Fibroblast of skin of scalp (primary cell): ENCODE measurements at places on chromosomes 16 and 17.
A peak's percentile ranks its signal among the peaks of the same experiment; 100 is the strongest.

- DNase-seq = no peak
These were observed 19.8 kb downstream of the B9D1 start for GRCh38 chr17:19342611-19343255.

DNA sequence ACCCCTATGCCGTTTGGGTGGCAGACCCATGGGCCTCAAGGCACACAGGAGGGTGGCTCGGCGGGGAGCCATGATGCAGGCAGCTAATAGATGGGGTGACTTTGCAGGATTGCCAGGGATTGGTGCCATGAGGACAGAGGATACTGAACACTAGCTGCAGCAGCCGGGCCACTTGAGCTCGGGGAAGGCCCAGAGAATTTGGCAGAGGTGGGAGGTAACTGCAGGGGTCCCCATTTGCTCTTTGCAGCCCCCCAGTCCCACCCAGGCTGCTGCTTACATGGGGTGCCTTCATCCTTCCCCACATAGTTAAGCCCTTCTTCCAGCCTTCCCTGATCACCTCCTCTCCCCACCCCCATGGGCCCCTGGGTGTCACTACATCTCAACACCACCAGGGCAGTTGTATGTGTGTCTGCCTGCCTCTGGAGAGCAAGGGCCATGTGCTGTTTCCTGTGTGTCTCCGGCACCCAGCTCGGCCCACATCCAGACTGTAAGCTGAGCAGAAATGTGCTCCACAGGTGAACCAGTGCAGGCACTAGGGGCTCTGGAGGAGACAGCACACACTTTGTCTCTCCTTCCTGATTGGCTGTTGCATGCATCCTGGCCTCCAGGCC, 52.0 kb downstream of the SREBF1 start:
- DNase-seq = no peak

DNA sequence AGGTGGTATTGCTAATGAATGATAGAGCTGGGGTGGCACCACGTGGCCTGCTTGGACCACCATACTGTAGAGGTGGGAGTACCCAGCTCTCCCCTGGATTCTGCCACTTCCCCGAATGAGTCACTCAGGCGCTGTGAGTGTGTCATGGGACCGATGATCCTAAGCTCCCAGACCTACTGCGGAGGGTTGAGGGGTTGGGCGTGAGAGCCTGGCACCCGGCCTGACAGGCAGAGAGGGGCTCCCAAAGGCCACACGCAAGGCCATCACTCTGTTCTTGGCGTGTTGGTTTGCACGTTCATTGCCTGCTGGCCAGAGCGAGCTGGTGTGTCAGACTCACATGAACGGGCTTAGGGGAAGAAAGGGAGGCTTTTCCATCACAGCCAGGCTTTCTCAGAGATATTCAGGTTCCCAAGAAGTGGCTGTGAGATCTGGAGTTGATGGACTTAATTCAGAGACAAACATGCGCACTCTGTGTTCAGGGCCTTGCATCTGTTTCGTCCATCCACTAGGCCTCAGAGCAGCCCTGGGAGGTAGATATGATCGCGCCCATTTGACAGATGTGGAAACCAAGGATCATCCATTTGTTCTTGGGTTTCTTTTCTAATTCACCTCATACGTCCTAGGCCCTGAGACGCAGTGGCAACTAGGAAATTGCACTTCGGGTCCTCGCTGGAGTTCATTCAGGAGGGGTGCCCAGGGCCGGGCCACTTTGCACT, 41.4 kb downstream of the CMIP start:
- no peak for DNase-seq

- no peak for DNase-seq
These were observed 7.3 kb downstream of the NEUROD2 start for GRCh38 chr17:39600288-39600996.

DNA sequence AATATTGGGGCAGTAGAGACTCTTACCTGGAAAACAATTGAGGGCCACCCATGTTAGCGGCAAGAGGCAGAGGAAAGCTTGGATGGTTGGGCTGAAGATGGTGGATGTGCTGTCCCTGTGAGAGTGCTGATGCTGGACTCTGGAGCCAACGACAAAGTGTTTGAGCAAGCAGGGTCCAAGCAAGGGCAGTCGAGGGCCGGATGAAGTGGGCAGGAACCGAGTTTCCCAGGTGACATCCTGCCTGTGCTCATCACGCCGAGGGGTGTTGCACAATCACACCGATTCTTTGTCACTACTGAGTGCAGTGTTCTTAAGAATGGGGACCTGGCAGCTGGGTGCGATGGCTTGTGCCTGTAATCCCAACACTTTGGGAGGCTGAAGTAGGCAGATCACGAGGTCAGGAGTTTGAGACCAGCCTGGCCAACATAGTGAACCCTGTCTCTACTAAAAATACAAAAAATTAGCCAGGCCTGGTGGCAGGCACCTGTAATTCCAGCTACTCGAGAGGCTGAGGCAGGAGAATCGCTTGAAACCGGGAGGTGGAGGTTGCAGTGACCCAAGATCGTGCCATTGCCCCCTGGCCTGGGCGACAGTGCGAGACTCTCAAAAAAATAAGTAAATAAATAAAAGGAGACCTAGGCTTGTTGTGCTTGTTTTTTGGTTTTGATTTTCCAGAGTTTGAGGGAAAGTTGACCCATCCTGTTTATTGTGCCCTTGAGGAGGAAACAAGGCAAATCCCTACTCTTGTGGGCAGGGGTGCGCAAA, 6.1 kb downstream of the PYCARD start:
- DNase-seq = no peak

GRCh38 chr16:3065742-3066439, 451 bp downstream of the IL32 start:
- DNase-seq = no peak

DNA sequence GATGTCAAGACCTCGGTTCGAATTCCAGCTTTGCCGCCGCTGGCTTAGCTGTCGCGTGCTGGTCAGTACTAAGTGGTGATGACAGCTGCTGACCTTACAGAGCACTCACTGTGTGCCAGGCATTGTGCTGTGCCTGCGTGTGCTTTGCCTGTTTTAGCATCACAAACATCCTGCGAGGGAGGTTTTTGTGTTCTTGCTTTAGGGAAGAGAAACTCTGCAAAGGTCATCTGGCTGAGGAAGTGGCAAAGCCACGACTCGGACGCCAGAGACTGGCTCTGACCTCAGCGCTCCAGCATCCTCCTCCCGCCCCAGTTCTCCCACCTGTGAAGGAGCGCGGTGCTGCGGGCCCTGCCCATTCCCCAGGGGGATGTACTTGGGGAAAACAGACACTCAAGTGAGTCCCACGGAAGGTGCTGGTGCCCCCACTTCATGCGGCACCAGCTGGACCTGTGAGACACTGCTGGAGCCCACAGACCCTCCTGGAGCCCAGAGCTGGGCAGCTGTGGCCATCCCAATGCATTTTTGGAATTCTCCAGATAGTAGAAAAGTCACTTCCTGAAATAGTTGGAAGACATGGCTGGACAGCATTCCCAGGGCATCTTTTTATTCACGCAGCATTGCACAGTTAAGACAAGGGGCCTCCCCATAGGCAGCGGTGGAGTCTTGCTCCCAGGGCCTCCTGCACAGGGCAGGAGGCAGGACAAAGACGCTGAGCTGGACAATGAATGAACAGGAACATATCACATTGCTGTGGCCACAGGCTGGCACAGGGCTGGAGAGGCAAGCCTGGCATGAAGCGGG, 20.0 kb upstream of the HERPUD1 start:
- DNase-seq = peak; percentile 70

GRCh38 chr16:66309215-66309807, 57.2 kb upstream of the CDH5 start:
- no peak for DNase-seq

GRCh38 chr16:81866820-81867440, 87.8 kb downstream of the PLCG2 start:
- DNase-seq = no peak

DNA sequence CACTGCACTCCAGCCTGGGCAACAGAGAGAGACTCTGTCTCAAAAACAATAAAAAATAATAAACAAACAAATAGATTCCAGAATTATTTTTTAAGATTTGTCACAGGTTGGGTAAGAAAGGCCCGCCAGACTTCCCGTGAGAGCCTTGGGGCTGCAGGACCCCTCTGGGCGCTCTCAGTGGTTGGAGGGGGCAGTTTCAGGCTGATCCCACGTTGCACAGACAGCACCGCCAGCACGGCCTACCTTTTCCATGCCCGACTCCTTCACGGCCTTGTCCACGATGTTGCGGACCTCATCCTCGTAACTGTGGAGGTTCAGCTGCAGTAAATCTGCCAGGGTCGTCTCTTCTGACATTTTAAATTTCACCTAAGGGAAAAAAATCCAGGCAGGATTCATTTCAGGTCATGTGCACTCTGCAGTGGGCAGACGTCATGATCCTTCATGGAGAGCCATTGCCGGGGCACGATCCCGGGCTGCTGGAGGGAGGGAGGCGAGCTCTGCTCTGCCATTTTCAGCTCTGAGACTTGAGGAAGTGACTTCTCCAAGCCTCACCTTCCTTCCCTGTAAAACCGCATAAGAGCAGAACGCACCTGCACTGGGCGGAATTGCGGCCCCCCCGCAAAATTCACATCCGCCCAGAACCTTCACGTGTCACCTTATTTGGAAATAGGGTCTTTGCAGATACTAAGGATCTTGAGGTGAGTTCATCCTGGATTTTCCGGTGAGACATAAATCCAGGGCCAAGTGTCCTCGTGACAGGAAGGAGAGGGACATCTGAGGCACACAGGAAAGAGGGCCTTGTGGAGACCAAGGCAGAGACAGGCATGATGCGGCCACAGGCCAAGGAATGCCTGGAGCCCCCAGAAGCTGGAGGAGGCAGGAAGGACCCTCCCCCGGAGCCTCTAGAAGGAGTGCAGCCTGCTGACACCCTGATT, 66.8 kb downstream of the DNAH17 start:
- DNase-seq = no peak

DNA sequence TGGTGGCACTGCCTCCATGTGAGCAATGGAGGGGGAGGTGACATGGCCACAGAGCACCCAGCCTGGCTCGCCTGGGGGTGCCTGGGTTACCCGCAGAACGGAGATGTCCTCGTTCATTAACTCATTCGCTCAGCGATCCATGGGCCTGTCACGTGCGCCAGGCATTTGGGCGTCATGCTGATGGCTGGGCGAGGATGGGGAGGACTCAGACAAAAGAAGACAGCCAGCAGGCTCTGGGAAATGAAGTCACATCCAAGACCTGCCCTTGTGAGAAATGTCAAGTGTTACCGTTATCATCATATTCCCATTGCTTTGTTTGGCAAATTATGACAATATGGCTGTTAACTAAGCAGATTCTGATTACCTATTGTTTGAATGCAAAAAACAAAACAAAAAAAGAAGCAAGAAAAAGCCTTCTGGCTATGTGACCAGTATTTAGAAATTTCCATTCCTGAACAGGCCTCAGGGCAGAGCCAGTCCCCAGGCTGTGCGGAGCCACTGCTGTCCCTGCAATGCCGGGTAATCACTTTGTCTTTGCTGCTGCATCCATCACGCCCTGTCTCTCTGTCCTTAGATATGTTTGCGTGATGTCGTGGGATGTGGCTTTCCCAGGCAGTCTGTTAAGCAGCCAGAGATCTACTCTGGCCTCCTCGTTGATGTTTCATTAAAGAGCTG, 57.9 kb downstream of the CMIP start:
- DNase-seq = no peak

GRCh38 chr17:7239091-7240027, at the start of gene PHF23:
Gene PHF23, minus strand, starts transcription at chr17:7239457. Its CDS starts 178 bp downstream, at chr17:7239279.
- peak; percentile 100 for DNase-seq

- no peak for DNase-seq
These were observed 123.9 kb downstream of the XYLT1 start for GRCh38 chr16:17346621-17347569.

DNA sequence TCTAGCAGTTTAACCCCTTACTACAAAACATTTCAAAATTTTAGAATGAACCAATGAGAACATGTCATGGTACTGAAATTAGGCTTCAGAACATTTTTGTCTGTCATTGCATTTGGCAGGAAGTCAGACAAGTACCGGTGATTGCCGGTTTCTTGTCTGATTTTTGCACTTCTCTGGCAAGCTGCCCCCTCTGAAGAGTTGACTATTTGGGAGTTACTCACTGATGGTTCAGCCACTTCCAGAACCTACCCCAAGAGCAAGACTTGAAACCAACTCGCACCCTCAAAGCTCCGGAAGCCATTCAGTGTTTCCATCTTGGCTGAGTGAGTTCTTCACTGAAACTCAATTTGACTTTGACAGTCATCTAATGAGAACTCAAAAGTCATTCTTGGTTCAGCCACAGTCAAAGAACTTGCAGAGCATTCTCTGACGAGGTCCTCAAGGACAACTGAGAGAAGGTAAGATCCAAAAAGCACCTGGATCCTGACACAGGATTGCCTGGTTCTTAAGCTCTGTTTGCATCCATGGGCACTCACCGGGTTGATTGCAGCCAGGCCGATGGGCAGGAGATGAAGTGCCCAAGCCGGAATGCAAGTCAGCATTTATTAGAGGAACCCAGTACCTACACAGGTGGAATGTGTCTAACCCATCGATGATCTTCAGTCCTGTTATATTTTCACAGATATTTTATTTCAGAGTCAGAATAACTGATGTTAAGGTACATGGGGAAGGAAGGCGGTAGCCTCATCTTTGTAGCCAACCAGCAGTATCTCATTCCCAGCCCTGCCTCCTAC, 93.6 kb downstream of the USP22 start:
- peak; percentile 31 for DNase-seq

- DNase-seq = no peak
These were observed 50.5 kb downstream of the COTL1 start for GRCh38 chr16:84567286-84567962.

DNA sequence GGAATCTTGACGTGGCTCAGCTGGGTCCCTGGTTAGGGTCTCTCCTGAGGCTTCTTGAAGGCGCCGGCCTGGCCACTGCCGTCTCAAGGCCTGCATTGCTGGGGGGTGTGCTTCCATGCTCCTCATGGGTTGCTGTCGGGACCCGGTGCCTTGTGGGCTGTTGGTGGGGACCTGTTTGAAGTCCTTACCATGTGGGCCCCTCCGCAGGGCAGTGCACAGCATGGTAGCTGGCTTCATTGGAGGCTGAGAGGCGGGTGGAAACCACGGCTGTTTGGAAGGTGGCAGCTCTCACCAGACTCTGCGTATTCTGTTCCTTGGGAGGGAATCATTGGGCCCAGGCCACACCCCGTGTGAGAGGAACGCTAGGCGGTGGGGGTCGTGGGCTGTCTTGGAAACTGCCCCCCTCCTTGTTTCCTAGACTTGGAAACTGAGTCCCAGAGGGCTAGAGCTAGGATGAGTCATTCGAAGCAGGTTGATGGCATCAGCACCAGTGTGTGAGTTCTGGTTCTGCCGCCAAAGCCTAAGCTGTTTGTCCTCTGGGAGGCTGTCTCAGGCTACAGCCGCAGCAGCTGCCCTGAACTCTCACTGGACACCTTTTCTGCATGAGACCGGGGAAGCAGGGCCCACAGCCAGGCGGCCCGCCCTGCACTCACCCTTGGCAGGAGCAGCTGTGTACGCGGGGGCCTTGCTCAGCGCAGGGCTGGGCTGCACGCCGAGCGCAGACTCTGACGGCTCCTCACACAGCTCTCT, 35.2 kb downstream of the ZNF750 start:
- no peak for DNase-seq
